ENCODE measurements at places on chromosomes 16 and 17.

DNA sequence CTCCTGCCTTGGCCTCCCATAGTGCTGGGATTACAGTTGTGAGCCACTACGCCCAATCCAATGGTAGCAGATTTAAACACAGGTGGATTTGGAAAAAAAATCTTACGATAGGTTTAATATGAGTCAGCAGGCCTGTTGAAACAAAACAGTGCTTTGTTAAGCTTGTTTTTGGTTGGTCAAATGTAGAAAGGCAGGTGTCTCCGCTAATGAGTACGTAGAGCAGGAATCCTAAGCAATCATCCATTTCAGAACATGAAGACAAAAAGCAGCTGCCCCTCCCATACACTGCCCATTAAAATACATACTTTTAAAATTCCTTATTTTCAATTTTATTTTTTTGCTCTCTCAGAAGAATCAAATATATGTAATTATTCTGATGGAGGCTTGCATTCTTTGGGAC is 1.9 kb upstream of the WWOX start:
- DNase-seq, result no peak

DNA sequence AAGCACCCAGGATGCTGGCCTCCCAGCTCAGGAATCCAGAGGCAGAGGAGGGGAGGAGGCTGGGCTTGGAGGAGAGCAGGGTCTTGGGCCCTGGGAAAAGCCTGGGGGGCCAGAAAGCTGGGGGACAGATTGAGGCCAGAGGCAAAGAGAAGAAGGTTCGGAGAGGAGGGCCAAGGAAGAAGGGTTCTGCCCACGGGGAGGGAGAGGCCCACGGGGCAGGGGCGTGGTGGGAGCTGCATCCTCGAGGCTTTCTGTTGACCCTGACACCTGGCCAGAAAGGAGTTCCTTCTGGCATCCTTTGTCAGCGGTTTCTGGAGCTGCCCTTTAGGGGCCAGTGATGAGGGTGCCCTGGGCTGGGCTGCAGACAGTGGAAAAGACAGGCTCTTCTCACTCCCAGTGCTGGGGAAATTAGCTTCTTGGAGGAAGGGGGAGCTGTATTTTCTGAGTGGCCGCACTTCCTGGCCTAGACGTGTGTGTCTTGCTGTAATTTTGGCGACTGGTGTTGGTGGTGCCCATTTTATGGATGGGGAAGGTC is 308.7 kb downstream of the SEC14L1 start:
- DNase-seq, result no peak

DNA sequence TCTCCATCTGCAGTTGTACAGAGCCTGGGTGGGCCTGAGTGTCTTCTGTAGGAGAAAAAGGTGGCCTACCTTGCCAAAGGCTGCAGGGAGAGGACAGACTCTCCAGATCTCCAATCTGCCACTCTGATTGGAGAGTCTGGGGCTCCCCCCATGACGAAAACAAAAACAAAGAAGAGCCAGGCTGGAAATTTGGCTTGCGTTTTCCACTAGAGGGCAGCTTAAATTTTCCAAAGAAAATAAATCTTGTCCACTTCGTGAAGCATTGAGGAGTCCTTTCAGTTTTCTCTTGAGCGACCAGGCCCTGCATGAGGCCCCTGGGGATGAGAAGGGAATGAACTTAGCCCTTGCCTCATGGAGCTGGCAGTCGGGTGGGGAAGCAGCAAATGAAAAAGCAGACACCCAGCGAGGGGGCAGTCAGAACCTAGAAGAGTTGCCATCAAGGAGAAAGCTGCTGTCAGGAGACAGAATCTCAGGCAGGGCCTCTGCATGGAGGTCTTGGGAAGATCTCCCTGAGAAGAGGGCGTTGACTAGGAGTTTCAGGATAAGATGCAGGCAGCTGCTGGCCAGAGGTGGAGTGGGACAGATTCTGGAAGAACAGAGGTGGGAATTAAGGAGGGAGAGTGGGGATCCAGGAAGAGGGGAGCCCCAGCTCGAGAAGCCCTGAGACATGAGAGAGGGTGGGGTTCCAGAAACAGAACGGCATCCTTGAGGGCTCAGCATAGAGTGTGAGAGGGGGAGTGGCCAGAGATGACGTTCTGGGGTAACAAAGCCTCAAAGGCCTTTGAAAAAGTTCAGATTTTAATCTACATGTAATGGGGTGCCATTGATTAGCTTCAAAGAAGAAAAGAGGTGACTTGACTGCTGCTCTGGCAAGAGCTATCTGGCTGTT is 8.4 kb upstream of the SHCBP1 start:
- peak; percentile 36 for DNase-seq

DNA sequence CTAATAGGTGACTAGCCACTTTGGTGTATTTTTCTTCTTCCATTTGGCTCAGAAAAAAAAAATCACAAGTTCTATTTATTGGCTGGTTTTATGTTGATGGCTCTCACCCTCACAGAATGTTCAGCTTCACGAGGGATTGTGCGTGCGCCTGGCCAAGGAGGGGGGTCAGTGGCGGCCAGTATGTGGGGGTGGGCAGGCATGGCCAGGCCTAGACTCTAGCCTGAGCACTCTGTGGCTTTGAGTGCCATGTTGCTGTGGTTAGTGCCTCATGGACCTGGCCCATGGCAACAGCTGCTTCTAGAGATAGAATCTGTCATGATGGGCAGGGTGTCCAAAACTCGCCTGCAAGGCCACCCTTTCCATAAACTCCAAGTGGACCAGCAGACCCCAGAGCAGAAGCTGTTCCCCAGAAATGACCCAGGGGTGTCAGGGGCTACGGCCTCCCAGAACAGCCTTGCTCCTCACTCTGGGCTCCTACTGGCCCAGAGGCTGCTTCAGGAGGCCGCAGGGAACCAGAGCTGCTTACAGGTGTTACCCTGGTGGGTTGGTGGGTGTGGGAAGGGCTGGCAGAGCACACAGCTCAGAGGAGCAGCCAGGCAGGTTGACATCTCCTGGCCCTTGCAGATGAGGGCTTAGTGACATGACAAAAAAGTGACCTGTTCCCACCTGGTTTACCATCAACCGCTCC is 124.9 kb downstream of the SOCS1 start:
- DNase-seq, result no peak
